ENCODE measurements at places on chromosomes 2 and 18.

- no peak for DNase-seq
These were observed 254.0 kb downstream of the CALCRL start for GRCh38 chr2:187194049-187194448.

GRCh38 chr18:23229472-23229871, 94.2 kb downstream of the CABLES1 start:
- no peak for DNase-seq

DNA sequence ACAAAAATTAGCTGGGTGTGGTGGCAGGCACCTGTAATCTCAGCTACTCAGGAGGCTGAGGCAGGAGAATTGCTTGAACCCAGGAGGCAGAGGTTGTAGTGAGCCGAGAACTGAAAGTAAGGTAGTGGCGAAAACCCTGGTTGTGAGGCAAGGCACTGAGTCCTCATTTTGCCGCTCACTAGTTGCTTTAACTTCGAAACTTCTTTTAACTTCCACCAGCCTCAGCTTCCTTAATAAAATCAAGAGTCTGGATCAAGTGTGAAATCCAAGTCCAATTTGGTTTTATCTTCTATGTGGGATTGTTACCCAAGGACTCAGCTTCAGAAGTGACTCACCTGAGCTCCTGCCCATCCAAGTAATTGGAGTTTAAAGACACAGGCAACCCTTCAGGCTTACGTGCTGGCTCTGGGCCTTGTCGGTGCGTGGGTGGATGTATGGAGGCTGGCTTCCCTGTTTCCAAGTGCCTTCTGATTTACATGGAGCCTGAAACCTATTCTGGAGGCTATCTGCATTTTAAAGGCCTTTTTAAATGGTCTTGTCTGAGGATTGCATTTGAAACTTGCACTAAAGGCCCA, 374.2 kb upstream of the ID2 start:
- DNase-seq, result no peak

- DNase-seq, result no peak
These were observed 76.4 kb upstream of the CD226 start for GRCh38 chr18:70024093-70024492.

DNA sequence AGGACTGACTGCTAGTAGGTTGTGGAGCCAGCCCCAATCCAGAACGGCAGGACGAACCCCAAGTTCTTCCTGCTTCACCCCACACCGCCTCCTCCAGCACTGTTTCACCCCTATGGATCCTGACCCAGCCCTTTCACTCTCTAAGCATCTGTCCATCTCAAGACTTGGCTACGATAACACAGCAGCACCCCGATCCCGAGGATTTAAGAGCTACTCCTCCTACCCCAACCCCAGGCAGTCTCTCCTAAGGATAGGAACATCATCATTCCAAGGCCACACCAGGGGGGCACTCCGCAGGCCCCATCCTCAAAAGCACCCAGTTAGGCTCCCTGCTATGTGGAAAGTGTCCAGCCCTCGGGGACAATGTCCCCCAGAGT, 645 bp downstream of the KCTD18 start:
- DNase-seq, result no peak

GRCh38 chr2:46170026-46170425, 127.2 kb upstream of the EPAS1 start:
- no peak for DNase-seq

- DNase-seq, result no peak
These were observed 26.9 kb upstream of the CCBE1 start for GRCh38 chr18:59724103-59724502.

GRCh38 chr2:142586693-142587580, 290.5 kb upstream of the KYNU start:
- no peak for DNase-seq

GRCh38 chr2:236169151-236169721, 1.1 kb upstream of the GBX2 start:
- no peak for DNase-seq
